ENCODE measurements at places on chromosomes 16 and 17.

- DNase-seq: no peak
Measured at GRCh38 chr17:2745317-2746037, 4.0 kb downstream of the CCDC92B start.

- no peak for DNase-seq
Measured at GRCh38 chr16:66095676-66096075, 270.8 kb upstream of the CDH5 start.

DNA sequence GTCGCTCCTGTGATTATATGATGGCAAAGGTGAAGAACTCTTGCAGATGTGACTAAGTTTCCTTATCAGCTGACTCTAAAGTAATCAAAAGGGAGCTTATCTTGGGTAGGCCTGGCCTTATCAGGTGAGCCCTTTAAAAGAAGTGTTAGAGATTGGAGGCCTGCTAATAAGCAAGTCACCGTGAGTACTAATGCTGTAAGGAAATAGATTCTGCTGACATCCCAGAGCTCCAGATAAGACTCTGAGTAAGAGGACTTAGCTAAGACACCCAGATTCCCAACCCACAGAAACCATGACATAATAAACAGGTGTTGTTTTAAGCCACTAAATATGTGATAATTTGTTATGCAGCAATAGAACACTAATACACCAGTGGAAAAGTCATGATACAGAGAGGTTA lies 99.9 kb upstream of the FAM20A start:
- no peak for DNase-seq

- no peak for DNase-seq
Measured at GRCh38 chr17:82106688-82107305, 8.8 kb upstream of the FASN start.

DNA sequence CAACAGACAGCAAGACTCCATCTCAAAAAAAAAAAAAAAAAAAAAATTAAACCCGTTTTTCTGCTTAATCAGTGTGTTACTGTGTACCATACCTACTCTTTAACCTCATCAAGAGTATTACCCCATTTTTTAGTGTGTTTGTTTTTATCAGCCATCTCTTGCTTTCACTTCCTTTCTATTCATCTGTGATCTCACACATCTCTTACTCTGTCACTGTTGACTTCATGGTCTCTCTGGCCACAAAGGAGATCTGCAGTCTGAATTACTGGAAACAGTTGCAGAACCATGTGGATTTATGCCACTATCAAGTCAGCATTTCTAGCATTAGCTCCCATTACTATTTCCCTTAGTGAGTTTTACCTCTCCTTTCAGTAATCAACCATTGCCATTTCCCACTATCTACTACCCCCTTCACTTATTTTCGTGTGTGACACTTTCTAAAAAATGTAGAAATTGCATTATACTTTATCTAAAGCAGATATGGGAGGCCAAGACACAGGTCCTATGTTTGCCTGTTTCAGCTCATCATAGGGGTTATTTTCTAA lies 20.1 kb downstream of the NDEL1 start:
- no peak for DNase-seq

DNA sequence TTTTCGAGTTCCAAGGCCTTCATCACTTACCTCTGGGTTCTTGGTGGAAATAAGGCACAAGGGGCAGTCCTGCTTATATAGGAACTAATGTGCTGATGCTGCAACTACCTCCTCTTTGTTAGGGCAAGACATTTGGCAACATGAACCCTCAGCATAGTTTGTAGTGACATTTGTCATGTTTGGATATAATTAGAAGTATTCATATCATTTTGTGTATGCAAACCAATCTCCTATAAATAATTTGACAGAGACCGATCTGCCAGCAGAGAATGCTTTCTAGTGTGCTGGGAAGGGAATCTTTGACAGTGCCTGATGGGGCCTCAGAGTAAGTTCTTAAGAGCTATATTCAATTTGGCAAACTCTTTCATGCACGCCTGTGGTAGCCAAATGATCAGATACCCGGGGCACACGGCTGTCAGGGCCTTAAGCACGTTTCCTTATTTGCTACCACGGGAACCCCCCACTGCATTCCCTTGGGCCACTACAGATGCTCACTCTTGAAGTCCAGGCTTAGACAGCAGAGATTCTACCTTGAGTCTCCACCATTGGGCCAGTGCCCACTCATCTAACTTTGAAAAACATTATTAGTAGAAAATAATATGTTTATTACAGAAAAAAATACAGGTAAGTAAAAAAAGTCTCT lies at the start of gene MYH8:
Gene MYH8, minus strand, starts transcription at position 51 of the 643 bp plus-strand sequence. CDS start 1,723 bp downstream, outside the sequence.
- DNase-seq: no peak

DNA sequence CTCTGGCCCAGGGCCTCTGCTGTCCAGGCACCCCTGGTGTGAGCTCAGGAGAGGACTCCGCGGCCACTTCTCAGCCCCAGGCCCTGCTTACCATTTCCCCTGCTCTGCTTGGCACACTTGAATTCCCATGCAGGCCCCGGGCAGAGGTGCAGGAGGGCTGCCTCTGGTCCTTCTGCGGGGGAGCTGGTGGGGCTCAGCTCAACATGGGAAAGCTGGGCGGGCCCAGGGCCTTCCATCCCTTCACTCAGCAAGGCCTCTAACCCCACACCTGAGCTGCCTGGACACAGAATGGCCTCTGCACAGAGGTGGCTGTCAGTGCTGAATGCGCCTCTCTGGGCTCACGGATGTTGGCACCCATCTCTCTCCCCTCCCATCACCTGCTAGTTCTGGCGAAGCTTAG lies 12.5 kb upstream of the RNPS1 start:
- no peak for DNase-seq

GRCh38 chr16:81748476-81749198 lies 30.5 kb upstream of the PLCG2 start:
- peak; percentile 64 for DNase-seq

DNA sequence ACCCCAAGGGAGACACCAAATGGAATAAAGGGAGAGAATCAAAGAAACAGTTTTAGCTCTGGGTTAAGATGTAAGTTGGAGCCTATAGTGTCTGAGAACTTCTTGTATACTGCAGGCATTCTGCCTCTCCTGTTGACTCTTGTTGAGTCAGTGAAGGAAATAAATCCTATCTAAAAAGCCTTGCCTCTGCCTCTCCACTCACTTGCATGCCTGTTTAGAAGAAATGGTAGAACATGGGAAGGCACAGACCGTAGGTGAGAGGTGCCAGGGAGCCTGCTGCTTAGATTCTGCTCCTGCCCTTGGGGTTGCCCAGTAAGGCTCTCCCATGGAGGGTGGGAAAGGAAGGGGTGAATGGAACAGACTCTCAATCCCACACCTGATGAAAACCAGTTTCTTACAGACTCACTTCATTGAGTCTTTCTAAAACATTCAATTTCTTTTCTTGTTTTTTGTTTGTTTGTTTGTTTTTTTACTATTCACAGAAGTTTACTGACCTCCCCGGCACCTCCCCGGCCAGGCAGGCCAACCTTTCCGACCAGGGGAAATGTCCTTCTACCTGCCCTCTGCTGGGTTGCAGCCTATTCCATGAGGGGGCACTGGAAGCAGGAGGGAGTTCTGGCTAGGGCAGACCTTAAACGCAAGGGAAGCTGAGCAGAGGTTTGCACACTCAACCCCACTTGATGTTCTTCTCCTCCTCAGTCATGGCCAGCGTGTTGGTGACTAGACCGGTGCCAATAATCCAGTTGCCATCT lies 211.7 kb upstream of the WSB1 start:
- DNase-seq: no peak

DNA sequence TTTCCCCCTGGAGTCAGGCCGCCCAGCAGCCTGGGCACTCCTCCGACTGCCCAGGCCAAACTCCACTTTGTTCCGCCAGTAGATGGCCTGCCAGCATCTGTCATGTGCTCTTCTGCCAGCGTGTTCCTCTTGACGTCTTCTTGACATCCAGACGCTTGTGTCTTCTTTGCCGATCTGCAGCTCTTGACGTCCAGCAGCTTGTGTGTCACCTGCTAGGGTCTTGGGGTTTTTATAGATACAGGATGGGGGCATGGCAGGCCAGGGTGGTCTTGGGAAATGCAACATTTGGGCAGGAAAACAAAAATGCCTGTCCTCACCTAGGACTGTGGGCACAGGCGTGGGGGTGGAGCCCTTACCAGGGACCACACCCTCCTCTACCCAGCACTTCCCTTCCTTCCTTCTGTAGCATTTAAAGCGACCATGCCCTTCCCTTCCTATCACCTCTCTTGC lies 88.7 kb downstream of the BMERB1 start:
- peak; percentile 69 for DNase-seq

GRCh38 chr16:29321585-29321984 lies 84.9 kb downstream of the NPIPB11 start:
- DNase-seq: no peak

- no peak for DNase-seq
Measured at GRCh38 chr16:78353640-78354275, 254.3 kb downstream of the WWOX start.

DNA sequence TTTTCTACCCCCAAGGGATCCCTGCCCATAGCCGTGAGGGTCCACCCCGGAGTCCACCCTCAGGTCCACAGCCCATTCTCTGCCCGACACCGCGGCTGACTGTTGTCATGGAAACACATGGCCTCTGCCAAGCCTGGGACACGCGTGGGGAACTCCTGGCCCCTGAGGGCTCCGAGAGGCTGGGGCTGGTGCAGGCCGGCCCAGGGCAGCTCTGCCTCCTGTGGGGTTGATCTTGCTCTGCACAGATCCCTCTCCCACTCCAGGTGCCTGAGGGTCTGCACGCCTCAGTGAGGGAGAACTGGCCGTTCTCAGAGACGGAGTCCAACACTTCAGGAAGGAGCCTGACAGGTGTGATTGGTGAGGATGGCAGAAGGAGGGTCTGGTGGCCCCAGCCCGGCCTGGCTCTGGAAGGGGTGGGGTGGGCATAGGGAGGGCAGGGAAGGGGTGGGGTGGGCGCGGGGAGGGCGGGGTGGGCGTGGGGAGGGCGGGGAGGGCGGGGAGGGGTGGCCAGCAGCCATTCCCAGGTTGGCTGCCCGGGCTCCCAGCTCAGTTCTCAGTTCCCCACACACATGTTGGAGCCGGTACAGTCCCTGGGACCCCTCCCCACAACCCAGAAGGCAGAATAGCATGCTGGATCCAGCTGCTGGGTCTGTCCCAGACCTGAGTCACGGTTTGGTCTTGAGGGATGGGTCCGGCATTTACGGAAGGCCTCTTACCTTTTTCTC lies 6.4 kb downstream of the MRPL28 start:
- no peak for DNase-seq

DNA sequence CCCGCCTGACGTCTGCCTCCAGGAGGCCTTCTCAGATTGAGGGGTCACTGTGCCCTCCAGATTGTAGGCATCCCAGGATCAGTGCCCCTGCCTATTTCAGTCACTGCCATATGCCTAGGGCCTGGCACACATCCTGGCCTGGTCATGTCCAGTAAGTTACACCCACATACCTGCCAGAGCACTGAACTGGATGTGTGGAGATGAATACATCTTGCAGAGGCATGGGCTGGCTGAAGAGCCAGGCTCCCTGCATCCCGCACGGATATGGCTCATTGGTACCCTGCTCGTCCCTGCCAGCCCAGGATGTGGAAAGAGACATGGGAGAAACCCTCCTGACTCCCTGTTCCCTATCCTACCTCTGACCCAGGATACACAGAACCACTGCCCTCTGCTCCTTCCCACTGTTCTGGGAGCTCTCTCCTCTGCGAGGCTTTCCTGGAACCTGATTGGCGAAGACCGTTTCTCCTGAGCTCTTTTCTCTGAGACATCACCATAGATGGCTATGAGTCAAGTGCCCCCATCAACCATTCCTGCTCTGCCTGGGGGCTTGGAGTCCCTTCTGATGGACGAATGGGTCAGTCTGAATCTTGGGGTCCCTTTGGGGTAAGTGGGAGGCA lies 40.0 kb upstream of the TAC4 start:
- no peak for DNase-seq

- DNase-seq: no peak
Measured at GRCh38 chr16:31206776-31207175, 4.2 kb upstream of the PYCARD start.

- no peak for DNase-seq
Measured at GRCh38 chr16:17295948-17296347, 174.8 kb downstream of the XYLT1 start.

DNA sequence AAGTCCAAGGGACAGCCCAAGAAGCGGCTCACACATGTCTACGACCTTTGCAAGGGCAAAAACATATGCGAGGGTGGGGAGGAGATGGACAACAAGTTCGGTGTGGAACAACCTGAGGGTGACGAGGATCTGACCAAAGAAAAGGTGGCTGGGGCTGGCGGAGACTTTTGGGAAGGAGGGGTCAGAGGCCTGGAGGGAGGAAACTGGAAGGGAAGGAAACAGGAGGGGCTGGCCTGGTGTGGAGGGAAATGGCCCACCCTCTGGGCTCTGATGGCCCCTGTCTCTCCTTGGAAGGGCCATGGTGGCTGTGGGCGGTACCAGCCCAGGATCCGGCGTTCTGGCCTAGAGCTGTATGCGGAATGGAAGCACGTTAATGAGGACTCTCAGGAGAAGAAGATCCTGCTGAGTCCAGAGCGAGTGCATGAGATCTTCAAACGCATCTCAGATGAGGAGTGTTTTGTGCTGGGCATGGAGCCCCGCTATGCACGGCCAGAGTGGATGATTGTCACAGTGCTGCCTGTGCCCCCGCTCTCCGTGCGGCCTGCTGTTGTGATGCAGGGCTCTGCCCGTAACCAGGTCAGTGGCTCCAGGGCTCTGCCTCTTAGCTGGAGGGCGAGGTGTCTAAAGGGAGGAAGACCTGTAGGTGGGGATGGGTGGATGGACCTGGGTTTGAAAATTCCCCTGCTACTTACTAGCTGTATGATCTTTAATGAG lies 12.5 kb downstream of the POLR2A start:
- DNase-seq: no peak

GRCh38 chr16:3073448-3073847 lies 8.0 kb downstream of the IL32 start:
- no peak for DNase-seq

DNA sequence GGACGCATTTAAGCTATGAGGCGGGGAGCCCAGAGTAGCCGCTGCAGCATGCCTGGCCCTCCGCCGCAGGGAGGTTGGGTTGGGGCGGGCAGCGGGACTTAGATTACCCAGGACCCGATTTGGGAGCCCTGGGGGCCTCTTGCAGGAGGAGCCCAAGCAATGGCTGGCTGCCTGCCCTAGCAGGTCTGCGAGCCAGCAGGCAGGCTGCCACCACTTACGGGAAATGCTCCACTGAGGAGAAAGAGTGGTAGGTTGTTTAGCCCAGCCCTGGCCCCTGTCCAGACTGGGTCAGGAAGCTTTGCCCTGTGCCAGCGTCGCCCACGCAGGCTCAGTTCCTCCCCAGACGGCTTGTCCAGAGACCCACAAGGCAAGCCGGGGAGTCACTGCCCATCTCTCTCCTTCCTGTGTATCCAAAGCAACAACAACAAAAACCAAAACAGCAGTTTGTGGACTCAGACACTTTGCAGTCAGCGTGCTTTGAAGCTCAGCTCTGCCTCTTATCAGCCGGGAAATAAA lies 10.3 kb upstream of the TVP23A start:
- DNase-seq: peak; percentile 95

GRCh38 chr16:57104706-57105105 lies 12.3 kb downstream of the CPNE2 start:
- DNase-seq: no peak

GRCh38 chr16:2150418-2151187 lies 2.2 kb downstream of the RAB26 start:
- no peak for DNase-seq

DNA sequence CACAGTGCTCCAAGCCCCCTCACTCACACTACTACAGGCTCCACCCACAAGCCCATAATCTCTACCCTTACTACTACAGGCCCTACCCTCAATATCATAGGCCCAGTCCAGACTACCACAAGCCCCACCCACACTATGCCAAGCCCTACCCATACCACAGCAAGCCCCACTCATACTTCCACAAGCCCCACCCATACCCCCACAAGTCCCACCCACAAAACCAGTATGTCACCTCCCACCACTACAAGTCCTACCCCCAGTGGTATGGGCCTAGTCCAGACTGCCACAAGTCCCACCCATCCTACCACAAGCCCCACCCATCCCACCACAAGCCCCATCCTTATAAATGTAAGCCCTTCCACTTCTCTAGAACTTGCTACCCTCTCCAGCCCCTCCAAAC lies 13.8 kb downstream of the RIPOR1 start:
- DNase-seq: peak; percentile 55
